ENCODE measurements at places on chromosomes 5 and 9. TPM values are rescaled to one million over a fixed set of nuclear protein-coding genes. Genes with fewer than 3 reads are reported as not detected.

The CORO2A gene
- total RNA-seq = 0.15 TPM

The SURF2 gene
- 15.6 TPM for total RNA-seq

The FOXD4L6 gene
- total RNA-seq = under 0.01 TPM

The ARL10 gene
- total RNA-seq = 7.3 TPM

The C9orf50 gene
- not detected for total RNA-seq

The NIPAL4 gene
- not detected for total RNA-seq

The OR1Q1 gene
- total RNA-seq = 0.08 TPM

The AFAP1L1 gene
- total RNA-seq = 5.6 TPM

The ZNF483 gene
- 0.60 TPM for total RNA-seq

Data from smooth muscle cell of the coronary artery (primary cell).